Activated CD8-positive, alpha-beta memory T cell treated with anti-CD3 and anti-CD28 coated beads, Interleukin-2, amount 10 ng/mL, durations not matched to agents 7 days and 5 days (primary cell): ENCODE measurements at places on chromosomes 2 and 18. TPM values are rescaled to one million over a fixed set of nuclear protein-coding genes. Genes with fewer than 3 reads are reported as not detected.

The SLC4A3 gene
- total RNA-seq = not detected

The TUBA3E gene
- total RNA-seq = not detected

The DYNC1I2 gene
- total RNA-seq = 41.6 TPM

DNA sequence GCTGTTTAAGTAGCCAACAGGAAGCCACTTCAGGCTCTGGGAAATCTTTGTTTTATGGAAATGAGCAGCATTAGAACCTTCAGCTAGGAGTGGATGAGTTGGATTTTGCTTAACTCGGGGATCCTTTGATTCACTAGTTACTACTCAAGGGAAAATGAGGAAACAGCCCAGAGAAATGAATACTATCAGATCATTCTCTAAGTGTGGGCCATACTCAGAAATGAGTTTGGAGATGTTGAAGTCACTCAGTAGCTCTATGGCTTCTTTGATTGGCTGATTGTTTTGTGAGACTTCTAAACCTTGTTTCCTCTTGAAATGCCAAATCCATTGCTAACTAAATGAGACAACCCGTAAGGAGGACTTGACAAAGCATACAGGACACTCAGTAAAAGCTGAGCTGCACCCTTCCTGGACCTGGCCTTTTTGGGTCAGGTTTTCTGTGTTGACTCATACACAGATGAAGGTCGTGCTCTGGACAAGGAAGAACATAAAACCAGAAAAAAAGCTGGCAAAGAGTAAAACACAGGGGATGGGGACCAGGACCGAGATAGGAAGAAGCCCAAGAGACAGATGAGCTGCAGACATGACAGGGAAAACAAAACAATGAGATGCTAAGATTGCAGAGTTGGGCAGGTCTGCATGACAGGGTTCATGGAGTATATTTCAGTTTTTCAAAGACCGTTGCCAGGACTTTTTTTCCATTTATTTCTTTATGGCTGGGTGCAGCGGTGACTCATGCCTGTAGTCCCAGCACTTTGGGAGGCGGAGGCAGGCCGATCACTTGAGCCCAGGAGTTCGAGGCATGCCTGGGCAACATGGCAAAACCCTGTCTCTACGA, 41.6 kb downstream of the INO80C start:
- no peaks in the 10 kb centered on the region for H3K27me3 ChIP-seq
- H3K4me3 ChIP-seq = no peak overlapping the region
- H3K4me1 ChIP-seq = no peaks in the 10 kb centered on the region
- H3K27ac ChIP-seq = no peak overlapping the region

GRCh38 chr2:6103949-6104348, 411.8 kb downstream of the SOX11 start:
- no peak for DNase-seq
- H3K4me1 ChIP-seq = no peaks in the 10 kb centered on the region
- H3K27me3 ChIP-seq = no peaks in the 10 kb centered on the region
- H3K27ac ChIP-seq = no peak overlapping the region
- H3K36me3 ChIP-seq = no peaks in the 10 kb centered on the region

DNA sequence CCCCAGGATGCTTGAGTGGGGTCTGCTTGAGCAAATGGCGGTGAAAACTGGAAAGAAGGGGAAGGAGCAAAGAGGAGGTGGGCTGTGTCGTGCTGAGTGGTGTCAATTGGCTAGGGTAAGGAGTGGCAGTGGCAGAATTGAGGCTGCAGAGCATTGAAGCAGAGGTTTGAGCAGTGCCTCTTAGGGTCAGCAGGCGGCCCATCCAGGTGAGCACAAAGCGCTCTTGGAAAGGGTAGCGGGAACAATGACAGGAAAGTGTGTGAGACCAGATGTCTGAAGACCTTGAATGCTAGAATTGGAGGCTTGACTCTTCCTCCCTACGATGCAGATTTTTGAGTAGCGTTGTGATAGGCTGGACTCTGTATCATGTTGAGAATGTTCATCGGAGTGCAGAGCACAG, 39.3 kb upstream of the IL1R1 start:
- H3K27me3 ChIP-seq = peaks cover 35% of the 10 kb centered on the region
- H3K4me1 ChIP-seq = peaks cover 26% of the 10 kb centered on the region
- no peak for DNase-seq
- H3K27ac ChIP-seq = no peak overlapping the region
- no peak overlapping the region for H3K4me3 ChIP-seq
